ENCODE measurements at places on chromosomes 11 and 22.

DNA sequence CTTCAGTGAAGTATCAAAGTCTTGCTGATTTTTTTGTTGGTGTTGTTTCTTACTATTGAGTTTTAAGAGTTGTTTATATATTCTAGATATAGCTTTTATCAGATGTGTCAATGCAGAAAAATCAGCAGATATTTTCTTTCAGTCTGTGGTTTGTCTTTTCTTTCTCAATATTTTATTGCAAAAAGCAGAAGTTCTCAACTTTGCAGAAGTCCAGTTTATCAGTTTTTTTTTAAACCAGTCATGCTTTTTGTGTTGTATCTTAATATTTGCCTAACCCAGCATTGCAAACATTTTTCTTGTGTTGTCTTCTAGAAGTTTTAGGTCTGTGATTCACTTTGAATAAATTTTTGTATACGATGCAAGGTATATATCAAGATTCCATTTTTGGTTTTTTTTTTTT is 7.0 kb downstream of the ASRGL1 start:
- DNase-seq = no peak

DNA sequence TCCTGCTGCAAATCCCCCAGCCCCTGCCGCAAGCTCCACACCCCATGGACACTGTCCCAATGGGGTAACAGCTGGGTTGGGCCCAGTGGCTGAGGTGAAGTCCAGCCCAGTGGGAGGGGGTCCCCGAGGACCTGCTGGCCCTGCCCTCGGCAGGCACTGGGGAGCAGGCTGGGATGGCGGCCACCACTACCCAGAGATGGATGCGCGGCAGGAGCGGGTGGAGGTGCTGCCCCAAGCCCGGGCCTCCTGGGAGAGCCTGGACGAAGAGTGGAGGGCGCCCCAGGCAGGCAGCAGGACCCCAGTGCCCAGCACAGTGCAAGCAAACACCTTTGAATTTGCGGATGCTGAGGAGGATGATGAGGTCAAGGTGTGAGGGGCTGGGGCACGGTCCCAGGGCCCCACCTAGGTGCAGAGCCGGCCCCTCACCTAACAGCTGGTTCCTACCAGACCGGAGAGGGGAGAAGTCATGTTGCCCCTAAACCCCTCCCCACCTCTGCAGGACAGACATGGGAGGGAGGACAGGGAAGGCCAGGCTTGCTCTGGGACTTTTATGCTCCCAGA is 8.2 kb downstream of the CDC42EP1 start:
- DNase-seq = no peak

DNA sequence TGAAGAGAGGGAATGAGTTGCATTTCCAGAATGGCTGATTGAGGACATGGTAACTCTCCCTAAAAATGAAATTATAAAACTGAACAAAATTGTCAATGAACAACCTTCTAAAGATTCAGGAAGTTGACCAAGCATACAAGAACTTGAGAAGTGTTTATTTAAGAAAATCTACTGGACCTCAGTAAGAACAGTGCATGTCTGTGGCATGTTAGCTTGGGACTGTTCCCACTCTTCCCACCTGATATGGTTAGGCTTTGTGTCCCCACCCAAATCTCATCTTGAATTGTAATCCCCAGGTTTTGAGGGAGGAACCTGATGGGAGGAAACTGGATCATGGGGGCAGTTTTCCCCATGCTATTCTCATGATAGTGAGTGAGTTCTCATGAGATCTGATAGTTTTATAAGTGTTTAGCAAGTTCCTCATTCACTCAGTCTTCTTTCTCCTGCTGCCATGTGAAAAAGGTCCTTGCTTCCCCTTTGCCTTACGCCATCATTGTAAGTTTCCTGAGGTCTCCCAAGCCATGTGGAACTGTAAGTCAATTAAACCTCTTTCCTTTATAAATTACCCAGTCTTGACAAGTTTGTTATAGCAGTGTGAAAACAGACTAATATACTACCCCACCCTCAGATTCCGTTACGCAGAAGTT is 15.4 kb downstream of the MS4A13 start:
- DNase-seq = no peak

DNA sequence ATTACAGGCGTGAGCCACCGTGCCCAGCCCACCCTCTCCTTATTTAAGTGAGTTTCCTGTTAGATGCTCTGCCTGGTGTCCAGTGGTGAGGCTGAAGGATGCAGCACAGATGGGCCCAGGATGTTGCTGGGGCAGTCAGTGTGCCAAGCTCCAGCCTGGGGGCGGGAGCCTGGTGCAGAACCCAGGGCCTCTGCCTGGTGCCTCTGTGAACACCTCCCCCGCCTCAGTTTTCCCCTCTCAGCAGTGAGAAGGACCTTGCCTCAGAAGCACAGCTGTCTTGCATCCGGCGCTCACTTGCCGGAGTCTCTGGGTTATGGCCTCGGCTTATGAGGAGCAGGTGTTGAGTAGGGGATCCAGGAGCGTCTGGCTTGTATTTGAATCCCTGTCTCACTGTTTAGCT is 116.2 kb downstream of the KIAA1671 start:
- DNase-seq = no peak

GRCh38 chr11:20627701-20628100 is 28.3 kb downstream of the SLC6A5 start:
- DNase-seq = no peak

DNA sequence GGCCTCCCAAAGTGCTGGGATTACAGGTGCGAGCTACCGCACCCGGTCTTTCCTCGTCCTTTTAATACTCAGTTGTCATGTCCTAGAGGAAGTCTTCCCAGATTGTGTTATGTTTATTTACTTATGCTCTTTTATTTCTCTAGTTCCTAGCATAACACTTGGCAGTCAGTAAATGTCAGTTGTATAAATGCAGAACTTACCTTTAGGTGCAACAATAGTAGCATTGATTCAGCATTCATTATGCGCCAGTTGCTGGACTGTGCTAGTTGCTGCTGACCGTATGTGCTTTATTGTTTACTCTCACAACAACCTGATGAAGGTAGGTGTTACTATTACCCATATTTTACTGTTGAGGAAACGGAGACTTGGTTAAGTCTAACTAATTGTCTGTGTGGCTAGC is 20.8 kb downstream of the QSER1 start:
- DNase-seq = no peak

All from AG08395 (cell line).